ENCODE measurements at places on chromosomes 4 and X. TPM values are rescaled to one million over a fixed set of nuclear protein-coding genes. Genes with fewer than 3 reads are reported as not detected.

SUPT20HL1 gene
- total RNA-seq: not detected

CCDC110 gene
- total RNA-seq: 1.6 TPM

IBSP gene
- total RNA-seq: not detected

MAGEE1 gene
- total RNA-seq: 2.5 TPM

RTL3 gene
- total RNA-seq: 0.08 TPM

UGT8 gene
- 0.05 TPM for total RNA-seq

SLC4A4 gene
- total RNA-seq: 21.2 TPM

All from Right ventricle myocardium superior (tissue), 1 donor.